ENCODE measurements at places on chromosomes 5 and 9.

- no peak for DNase-seq
Observed at GRCh38 chr9:20152151-20152725, 363.4 kb upstream of the SLC24A2 start.

DNA sequence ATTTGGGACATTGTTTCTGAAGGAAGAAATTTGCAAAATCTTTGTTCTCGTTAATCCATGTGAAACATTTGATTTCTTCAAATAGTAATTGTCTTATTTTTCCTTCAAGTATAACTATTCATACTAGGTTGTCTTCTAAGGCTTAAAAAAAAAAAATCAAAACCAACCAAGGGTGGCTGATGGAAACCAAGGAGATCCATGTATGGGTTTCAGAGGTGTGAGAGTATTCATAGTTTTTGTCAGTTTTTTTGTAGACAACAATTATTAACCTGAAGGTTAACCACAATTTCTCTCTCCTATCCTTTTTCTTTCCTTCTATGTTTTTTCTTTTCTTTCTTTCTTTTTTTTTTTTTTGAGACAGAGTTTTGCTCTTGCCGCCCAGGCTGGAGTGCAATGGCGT is 35.4 kb downstream of the KDM4C start:
- no peak for DNase-seq

GRCh38 chr5:93596676-93597490 is 13.9 kb downstream of the NR2F1 start:
- DNase-seq, result no peak

DNA sequence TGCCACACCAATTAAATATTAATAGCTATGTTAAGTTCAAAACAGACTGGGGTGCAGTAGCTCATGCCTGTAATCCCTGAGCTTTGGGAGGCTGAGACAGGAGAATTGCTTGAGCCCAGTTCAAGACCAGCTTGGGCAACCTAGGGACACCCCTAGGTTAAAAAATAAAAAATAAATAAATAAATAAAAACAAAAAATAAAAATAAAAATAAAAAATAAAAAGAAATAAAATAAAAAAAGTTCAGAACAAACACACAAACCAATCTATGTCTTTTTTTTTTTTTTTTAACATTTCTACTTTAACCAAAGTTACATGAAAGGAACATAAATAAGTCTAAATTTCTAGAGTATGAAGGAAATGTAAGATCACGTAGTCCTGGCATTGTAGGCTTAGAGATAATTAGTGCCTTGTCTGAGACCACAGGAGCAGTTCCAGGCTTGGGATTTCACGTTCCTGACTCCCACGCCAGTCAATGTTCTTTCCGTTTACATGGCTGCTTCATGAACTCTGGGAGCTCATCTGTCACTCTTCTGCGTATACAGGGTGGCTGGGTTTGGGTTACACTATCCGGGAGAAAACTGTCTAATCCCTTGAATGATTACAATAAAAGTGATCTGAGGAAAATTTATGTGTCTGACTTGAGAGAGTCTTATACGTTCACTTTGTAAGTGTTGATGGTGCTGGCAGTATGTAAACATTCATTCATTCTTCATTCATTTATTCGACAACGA is 85.2 kb downstream of the KIAA1958 start:
- DNase-seq, result no peak

DNA sequence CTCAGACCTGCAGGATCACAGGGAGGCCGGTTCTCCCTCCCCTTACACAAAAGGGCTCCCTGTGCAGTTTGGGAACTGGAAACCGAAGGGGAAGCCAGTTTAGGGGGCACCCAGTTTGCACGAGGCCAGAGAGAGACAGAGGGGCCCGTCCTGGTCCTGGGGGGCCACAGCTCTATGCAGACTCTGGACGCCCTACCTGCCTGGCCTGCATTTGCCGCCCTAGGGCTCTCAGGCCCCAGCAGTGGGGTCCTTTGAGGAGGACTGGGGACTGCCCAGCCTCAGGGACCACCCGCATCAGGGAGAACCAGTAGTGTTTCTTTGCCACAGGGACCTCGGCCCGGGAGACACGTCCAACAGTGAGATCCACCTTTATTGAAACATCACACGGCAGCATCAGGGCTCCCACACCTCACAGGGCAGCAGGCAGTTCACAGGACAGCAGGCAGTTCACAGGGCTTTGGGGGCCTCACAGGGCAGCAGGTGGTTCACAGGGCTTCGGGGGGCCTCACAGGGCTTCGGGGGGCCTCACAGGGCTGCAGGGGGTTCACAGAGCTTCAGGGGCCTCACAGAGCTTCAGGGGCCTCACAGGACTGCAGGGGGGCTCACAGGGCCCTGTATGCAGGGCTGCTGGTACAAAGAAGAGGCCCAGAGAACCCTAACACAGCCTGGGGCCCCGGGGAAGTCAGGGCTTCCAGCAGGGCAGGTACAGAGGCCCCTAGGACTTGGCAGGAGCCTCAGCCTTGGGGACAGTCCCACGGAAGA is 648 bp upstream of the NSMF start:
- DNase-seq, result no peak

DNA sequence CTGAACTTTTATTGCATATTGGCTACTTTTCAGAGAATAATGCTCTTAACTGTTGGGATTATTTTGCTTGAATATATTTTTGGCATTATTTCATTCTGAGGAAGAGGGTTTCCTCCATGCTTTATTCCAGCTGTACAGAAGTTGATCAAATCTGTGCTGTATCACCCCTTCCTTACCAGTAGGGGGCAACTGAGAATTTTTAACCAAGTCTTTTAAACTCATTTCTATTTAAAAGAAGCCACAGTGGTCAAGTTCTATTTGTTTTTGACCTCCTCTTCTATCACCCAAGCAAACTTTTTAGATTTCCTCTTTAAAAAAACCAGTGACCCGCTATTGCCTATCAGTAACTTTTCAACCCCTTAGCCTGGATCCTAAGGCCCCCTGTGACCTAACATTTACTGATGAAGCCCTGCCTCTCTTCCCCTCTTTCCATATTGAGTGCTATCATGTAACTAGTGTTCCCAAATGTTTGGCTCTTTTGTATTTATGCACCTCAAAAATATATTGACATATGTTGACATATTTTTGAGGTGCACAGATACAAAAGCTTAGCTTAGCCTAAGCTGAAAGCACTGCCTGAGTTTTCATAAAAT is 80.6 kb downstream of the FBXO4 start:
- DNase-seq, result no peak

GRCh38 chr5:147431586-147431985 is 78.3 kb downstream of the DPYSL3 start:
- no peak for DNase-seq

DNA sequence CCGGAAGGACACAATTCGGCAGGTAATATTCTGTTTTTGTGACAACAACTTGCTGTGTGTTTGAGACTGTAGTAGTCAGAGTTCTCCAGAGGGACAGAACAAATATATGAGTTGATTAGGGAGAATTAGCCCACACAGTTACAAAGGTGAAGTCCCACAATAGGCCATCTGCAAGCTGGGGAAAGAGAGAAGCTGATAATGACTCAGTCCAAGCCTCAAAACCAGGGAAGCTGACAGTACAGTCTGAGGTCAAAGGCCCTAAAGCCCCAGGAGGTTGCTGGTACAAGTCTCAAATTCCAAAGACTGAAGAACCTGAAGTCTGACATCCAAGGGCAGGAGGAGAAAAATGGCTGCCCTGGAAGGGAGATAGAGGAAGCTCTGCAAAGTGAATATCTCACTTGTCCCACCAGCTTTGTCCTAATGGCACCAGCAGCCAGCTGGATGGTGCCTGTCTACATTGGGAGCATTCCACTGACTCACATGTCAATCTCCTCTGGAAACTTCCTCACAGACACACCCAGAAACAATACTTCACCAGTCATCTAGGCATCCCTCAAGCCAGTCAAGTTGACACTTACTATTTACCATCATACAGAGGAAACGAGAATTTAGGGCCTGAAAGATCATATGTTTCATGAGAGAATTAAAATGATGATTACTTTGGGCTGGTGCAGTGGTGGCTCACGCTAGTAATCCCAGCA is 36.3 kb upstream of the CTXN3 start:
- DNase-seq, result no peak

DNA sequence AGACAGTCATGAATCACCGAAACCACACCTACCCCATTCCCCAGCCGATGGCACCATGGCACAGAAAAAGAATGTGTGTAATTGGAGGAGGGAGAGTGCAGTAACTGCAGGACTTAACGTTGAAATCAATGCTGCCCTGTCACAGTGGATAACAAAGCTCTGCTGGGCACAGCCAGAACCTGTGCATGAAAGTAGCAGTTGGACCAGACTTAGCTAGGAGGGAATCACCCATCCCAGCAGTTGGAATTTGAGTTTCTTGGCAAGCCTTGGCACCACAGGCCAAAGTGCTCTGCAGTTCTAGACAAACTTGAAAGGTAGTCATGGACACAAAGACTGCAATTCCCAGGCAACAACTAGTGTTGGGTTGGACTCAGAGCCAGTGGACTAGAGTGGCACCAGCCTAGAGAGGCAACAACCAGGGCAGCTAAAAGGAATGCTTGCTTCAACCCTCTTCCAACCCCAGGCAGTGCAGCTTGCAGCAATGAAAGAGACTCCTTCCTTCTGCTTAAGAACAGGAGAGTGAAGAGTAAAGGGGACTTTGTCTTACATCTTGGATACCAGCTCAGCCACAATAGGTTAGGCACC is 19.1 kb downstream of the TMEM232 start:
- no peak for DNase-seq

DNA sequence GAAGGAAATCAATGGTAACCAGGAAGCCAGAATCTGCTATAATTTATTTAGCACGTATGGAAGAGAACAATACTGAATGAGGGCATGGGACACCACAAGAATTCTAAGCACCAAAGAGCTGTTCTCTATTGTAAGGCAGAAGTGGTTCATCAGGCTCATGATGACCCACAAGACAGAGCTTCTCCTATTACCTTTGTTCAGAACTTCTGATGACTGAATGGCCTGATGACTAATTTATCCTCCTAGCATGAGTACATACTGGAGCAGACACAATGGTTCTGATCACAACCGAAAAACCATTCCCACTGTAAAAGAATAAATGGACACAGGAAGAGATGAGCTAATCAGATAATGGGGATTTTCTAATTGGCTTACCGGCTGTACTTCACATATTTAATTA is 329.8 kb upstream of the PDE4D start:
- DNase-seq, result no peak

DNA sequence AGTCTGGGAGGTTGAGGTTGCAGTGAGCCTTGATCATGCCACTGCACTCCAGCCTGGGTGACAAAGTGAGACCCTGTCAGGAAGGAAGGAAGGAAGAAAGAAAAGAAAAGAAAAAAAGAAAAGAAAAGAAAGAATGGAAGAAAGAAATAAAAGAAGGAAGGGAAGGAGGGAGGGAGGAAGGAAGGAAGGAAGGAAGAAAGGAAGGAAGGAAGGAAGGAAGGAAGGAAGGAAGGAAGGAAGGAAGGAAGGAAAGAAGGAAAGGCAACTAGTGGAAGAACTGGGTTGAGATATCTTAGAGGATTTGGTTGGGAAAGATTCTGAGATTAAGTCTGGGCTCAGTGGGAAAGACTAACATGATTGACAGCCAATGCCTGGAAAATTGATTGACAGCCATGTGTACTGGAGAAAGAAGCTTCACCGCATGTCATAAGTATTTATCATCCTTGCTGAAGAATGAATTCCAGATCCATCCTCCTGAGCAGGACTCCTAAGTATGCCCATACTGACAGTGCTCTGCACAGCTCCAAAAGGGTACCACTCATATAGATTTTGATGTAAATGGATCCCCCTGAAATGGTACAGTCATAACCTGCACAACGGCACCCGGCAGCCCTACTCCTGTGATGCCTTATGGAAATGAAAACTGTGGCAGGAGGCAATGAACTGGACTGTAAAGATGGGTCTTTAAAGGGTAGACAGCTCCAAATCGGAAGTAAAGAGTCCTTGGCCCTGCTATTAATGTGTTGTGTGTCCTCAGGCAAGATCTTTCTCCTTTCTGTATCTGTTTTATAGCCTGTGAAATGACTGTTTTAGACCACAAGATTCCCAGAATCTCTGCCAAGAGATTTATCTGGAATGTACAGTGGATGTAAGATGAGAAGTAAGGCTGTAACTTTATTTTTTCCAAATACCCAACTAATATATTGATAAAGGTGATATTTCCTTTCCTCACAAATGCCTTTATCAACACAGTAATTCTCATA is 16.9 kb upstream of the ADRA1B start:
- no peak for DNase-seq

DNA sequence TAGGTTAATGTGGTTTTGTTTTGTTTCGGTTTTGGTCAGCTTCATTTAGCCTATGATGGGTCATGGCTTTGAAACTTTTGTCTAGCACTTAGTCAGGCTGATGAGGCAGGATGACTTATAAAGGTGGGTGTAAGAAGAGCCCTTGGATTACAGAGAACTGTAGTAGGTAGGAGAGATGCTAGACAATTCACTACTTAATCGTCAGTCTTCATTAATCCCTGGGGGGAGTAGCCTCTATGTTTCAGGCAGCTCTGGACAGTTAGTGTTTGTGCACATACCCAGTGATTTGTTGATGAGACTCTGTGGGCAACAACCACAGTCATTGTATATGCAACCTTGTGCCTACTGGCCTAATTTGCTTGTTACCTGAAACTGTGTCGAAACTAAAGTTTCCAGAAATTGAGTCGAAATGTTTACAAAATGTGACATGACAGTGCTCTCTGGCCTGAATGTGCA is 113.3 kb downstream of the MTREX start:
- DNase-seq, result peak; percentile 29

DNA sequence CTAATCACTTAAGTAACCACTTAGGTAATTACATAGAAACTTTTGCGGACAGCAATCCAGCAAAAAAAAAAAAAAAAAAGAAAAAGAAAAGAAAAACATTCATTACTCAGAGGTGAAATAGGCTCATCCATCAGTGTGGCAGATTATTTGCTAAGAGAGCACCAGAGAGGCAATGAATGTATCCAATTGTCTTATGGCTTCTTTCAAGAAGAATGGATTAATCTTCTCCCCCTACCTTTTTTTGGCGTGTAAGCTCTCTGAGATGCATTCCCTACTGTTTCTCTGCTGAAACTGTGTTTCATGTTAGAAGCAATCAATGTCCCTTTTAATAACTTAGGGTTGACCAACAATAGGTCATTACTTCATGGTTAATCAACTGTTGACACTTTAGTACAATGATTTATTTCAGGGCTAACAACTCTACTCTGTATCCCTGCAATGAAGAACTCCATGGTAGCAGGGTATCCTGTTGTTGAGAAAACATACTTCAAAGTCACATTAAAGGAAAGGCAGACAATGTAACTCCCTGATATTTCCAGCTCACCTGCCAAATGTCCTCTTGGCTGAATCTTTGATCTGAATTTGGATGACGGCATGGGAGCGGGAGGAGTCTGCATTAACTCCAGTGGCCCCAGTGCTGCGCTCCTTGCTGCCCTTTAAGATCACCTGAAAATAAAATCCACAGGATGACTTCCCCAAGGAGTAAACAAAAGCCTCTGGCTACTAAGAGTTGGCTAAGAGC is 57.6 kb downstream of the KIF24 start:
- no peak for DNase-seq

Data from activated naive CD4-positive, alpha-beta T cell treated with Interleukin-2 at 50 U/mL for 16 hours (primary cell).